H54 (cell line): ENCODE measurements at places on chromosomes 16 and 17.

DNA sequence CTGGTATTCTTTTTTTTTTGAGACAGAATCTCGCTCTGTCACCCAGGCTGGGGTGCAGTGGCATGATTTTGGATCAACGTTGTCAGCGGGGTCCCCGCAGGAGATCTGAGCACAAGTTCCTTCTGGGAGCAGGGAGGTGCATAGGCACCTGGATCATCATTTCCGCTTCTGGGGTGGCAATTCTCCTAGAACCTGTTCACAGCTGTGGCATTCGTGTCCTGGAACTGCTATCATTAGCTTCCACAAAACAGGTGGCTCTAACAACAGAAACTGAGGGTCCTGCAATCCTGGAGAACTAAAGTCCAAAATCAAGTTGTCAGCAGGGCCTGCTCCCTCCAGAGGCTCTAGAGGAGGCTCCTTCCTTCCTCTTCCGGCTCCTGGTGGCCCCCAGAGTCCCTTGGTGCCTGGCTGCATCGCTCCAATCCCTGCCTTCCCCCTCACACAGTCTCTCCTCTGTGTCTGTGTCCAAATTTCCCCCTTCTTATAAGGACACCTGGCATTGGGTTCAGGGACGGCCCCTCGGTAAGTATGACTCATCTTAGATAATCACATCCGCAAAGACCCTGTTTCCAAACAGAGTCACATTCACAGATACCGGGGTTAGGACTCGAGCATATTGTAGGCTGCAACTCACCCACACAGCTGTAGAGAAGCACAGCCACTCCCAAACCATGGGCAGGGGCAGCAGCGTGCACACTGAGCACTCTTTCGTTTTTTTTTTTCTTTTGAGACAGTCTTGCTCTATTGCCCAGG lies 43.5 kb upstream of the KLHDC4 start:
- no peak for DNase-seq

GRCh38 chr17:74117999-74118421 lies 85.5 kb upstream of the RPL38 start:
- no peak for DNase-seq

GRCh38 chr16:30896889-30897733 lies 697 bp downstream of the CTF1 start:
- DNase-seq: peak; percentile 89

- DNase-seq: no peak
Observed at GRCh38 chr16:17566075-17566474, 95.3 kb upstream of the XYLT1 start.

- DNase-seq: no peak
Observed at GRCh38 chr17:38342886-38343607, 709 bp downstream of the GPR179 start.

DNA sequence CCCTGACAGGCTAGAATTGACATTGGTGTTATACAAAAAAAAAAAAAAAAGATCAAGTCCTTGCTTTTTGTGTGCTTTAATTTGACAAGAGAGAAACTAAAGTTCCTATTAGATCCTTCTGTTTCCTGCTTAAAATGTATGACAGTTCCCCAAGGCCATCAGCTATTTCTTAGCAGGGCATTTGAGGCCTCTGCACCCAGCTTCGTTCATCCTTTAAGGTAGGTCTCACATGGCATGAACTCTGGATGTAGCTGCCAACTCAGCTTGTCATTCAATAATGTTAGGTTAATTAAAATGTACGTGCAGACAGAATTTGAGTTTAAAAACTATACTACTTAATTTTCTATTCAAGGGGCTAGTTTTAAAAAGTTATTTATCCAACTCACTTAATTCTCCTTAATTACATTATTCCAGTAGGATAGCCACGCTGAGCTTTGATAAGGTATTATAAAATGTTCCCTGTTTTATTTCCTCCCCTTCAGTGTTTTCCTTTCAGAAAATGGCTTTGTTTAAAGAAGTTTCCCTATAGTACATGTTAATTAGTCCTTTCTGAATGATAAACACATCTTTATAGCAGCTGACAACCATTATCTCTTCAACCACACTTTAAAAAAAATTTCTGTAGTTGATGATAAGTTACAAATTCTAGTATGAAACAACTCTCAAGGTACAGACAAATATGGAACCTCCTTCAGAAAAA lies 1.2 kb upstream of the RFFL start:
- no peak for DNase-seq

- no peak for DNase-seq
Observed at GRCh38 chr17:57242148-57242547, 14.2 kb upstream of the MSI2 start.

- peak; percentile 73 for DNase-seq
Observed at GRCh38 chr17:49450735-49451134, 36.1 kb upstream of the PHB1 start.

GRCh38 chr16:56164636-56165035 lies 26.7 kb upstream of the GNAO1 start:
- DNase-seq: no peak

GRCh38 chr16:56643080-56643778 lies 4.8 kb downstream of the MT1A start:
- no peak for DNase-seq

GRCh38 chr17:29219378-29220047 lies 27.1 kb upstream of the CRYBA1 start:
- peak; percentile 78 for DNase-seq

DNA sequence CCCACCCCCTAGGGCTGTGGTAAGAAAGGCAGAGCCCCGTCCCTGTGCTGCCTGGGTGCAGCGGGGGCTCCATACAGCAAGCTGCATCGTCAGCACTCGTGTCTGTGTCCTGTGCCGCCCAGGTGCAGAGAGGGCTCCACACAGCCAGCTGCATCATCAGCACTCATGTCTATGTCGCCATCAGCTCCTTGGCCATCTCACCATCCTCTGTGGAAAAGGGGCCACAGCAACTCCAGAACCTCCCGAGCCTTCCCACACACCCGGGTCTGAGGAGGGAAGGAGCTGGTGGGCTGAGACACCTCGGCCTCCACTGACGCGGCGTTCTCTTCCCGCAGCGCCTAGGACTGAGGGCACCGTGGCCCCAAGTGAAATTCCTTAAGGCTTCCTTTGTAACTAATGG lies 72.9 kb upstream of the CHMP6 start:
- no peak for DNase-seq

- DNase-seq: no peak
Observed at GRCh38 chr16:50781043-50781442, 39.2 kb downstream of the CYLD start.

DNA sequence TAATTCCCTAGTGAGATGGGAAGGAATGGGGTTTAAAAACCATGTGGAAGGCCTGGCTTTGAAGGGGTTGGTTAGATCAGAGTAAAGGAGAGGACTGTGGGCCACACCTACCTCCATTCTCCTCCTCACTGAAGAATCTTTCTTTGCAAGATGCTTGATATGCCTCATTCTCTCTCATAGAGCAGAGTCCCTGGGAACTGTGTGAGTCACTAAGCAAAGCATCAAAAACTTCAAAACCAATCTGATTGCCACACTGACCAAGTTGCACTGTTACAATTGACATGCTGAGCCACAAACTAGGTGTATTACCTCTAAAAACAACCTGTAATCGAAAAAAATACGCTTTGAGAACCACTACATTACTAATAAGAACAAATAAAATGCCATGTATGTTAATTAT lies 2.0 kb downstream of the TUBD1 start:
- DNase-seq: peak; percentile 45

GRCh38 chr17:77364941-77365583 lies 224.3 kb downstream of the SEC14L1 start:
- DNase-seq: no peak

GRCh38 chr17:57032343-57032742 lies 52.7 kb upstream of the AKAP1 start:
- DNase-seq: no peak

- DNase-seq: no peak
Observed at GRCh38 chr16:72873044-72873443, 174.9 kb downstream of the ZFHX3 start.

GRCh38 chr16:84752600-84752999 lies 52.8 kb downstream of the USP10 start:
- no peak for DNase-seq

GRCh38 chr16:4371357-4372000 lies at the start of gene VASN:
VASN (plus strand) TSS chr16:4371848; CDS start chr16:4380878, 9,030 bp downstream.
- peak; percentile 83 for DNase-seq

GRCh38 chr17:33261820-33262219 lies 31.3 kb downstream of the ASIC2 start:
- DNase-seq: no peak

DNA sequence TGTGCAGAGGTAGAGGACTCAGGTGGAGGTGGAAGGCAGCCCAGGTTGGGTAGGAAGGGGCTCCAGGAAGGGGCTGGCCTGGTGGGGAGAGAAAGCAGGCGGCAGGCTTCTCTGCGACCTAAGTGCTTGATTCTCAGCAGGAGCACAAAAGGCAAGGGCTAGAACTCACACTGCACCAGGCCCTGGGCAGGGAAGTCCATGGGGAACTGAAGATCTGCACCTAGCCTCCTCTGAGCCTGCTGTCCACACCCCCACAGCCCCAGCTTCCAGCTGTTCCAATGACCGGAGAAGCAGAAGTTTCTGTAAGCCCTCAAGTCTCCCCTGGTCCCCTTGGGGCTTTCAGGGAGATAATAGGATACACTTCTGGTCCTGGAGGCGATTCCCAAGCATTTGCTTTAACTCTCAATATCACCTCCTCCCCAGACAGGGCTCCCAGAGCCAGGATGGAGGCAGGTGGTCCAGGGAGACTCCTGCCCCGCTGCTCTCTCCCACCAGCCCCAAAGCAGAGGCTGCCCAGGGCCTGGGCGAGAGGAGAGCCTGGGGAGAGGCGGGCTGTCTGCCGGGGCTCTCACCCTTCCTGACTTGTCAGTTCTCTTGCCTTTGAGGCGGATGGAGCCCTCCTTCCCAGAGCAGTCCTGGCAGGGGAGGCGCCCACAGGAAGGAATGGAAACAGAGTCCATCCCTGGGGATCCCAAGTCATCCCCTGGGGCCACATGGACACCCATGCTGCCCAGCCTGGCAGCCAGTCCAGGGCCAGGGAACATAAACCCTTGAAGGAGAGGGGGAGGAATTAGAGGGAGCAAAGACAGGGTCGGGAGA lies 126.0 kb downstream of the RBFOX3 start:
- no peak for DNase-seq

DNA sequence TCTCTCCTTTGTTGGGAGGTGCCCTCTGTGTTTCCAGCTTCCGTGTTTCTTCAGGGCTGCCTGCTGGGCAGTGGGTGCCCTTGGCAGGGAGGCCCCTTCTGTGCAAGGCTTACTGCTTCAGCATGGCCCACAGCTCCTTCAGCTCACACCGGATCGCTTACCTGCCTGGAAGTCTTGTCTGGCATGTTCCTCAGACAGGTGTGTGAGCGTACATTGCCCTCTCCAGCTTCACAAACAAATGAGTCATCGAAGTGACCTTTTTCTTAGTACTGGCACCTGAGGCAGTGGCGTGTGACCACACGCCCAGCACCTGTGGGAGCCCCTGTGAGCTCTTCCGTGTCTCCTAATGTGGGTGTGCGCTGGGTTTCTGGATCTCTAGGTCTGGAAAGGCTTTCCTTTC lies 3.5 kb downstream of the RAB40C start:
- no peak for DNase-seq

- no peak for DNase-seq
Observed at GRCh38 chr17:44982113-44982702, 14.1 kb upstream of the C1QL1 start.

DNA sequence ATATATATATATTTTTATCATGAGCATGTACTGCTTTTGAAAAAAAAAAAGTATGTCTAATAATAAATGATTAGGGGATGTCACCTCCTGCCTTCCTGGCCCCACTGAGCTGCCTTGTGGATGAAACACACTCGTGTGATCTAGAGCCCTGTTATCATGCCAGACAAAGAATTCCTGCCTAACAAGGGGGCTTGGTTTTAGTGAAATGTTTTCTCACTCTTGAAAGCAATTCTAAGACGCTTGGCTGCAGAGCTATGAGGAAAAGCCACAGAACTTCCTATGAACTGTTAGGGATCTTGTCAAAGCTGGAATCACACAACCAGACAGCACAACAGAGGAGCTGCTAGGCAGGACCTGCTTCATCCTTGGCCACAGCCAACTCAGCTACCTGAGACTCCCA lies 4.0 kb downstream of the ZDHHC1 start:
- no peak for DNase-seq

DNA sequence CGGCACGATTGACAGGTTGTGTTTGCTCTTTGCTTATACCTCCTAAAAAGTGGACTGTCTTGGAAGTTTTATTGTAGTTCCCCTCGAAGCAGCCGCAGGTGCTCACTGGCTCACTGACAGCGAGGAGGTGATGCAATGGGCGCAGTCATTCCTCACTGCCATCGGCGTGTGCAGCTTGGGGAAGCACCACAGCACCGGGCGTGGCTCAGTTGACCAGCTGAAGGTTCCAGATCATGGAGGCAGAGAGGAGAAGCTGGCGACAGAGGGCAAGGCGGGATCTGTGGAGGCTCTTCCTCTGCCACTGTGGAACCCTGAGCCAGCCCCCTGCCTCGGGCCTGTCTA lies 72.1 kb upstream of the TNRC6C start:
- DNase-seq: no peak

DNA sequence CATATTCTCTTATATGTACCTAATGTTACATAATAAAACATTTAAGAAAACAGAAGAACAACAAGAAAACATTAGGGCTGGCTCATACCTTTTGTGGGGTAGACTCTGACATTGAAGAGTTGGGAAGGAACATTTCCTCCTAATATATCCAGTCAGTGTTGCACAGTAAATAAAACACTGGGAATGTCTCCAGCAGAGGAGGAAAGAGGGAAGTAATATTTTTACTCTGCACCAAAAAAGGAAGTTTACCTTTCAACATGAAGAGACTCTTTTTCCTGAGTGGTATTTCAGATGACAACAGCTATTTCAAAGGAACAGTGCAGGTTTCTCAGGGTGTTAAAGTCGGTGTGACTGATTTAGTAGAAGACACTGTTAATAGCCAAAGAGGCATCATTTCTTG lies 31.9 kb downstream of the EPN2 start:
- DNase-seq: no peak

- DNase-seq: no peak
Observed at GRCh38 chr16:23051587-23051986, 97.7 kb downstream of the USP31 start.

DNA sequence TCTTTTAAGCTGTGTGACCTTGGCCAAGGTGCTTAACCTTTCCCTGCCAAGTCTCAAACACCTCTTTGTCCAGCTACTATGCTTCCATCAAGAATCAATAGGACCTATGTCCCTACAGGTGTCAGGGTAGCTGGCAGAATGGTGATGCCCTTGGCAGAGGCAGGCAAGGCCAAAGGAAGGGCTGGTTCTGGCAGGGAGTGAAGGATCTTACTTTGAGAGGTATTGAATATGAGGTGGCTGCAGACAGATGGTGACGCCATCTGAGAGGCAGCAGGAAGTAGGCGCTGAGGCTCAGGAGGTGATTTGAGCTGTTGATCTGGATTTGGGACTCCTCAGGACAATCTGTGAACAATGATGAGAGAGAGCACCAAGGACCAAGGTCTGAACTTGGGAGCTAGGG lies 12.5 kb downstream of the ABCC3 start:
- DNase-seq: no peak

- DNase-seq: no peak
Observed at GRCh38 chr16:54879681-54880080, 51.0 kb upstream of the IRX5 start.

DNA sequence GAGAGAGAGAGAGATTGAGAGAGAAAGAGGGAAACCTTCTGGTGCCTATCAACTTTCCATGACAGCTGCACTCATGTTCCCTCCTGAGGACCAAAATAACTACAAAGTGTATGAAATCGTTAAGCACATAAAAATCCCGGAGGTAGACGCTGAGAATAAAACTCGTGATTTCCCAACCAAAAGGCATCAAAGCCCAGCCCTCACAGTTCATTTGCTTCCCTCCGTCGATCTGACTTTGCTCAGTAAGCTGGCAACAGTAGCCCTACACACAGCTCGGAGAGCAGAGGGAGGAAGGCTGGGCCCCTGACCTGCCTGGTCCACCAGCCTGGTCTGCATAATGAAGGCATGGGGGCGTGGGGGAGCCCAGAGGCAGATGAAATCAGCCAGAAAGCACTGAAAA lies 273.9 kb upstream of the ZFHX3 start:
- DNase-seq: no peak
